ENCODE measurements at places on chromosomes 5 and 9.
A peak's percentile ranks its signal among the peaks of the same experiment; 100 is the strongest.

DNA sequence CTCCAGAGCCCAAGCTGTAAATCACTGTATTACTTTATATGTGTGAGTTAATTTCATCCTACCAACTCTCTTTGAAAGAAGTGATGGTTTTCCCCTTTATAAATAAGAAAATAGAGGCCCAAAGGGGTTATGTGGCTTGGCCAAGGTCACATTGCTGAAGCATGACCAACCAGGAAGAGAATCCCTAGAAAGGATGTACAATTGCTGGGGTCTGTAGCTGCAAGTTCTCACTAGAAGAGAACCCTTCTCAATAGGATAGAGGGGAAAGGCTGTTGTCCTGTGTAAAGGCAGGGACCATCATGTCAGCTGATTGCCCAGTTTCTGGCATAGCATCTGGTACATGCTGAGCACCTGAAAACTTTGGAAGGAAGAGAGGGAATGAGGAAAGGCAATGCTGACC is 39.0 kb upstream of the FAT2 start:
- DNase-seq, result no peak
- no peaks in the 10 kb centered on the region for H3K36me3 ChIP-seq
- H3K4me1 ChIP-seq, result 0 out of 2 replicates have a peak, but pooled peaks cover 4% of the 10 kb centered on the region
- peaks cover 6% of the 10 kb centered on the region for H3K27me3 ChIP-seq
- H3K4me3 ChIP-seq, result no peak overlapping the region
- no peak overlapping the region for H3K27ac ChIP-seq

DNA sequence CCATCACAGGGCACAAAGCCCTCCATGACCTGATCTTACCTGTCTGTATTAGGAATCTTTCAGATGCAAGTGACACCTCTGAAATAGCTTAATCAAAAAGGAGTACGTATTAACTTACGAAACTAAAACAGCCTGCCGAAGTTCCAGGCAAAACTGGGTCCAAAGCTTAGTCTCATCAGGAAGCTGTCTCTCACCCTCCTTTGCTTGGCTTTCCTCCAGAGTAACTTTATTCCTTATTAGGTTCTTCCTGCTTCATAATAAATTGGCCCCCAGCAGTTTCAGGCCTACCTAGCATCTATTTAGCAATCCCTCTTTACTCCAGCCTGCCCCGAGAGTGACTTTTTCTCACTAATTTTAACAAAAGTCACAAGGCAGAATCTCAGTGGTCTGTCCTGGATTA is 58.4 kb upstream of the STK32A start:
- no peak for DNase-seq
- H3K4me3 ChIP-seq, result no peak overlapping the region
- no peaks in the 10 kb centered on the region for H3K36me3 ChIP-seq
- H3K4me1 ChIP-seq, result no peaks in the 10 kb centered on the region
- no peaks in the 10 kb centered on the region for H3K27me3 ChIP-seq

DNA sequence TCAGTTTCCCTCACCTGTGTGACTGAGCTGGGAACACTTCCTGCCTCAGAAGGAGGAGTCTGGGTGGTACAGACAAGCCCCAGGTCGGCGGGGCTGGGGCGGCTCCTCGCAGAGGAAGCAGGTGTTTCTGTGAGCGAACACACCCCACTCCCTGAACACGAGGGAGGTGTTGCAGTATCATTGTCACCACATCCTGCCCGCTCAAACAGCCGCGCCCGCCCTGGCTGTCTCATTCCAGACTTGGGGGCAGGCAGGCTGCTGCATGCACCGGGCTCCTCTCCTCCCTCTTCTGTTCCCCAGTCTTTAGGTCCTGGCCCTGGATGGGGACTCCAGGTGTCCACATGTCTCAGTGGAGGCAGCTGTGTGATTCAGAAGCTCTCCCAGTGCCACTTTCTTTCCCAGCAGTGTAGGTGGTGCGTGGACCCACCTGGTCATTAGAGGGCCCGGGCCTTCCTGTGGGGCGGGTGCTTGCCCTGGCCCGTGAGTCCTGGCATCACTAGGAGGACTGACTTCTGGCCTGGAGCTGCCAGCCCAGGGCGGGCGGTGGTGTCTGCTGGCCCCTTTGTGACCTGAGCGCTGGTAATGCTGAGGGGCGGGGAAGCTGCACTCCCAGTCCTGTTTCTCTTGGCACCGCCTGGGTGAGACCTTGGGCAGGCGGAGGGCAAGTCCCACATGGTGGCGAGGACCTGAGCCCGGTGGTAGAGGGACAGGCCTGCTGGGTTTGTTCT is 18.3 kb upstream of the PHYHD1 start:
- no peak for DNase-seq
- H3K27ac ChIP-seq, result no peak overlapping the region
- no peak overlapping the region for H3K4me3 ChIP-seq
- no peaks in the 10 kb centered on the region for H3K27me3 ChIP-seq
- H3K36me3 ChIP-seq, result peaks cover 11% of the 10 kb centered on the region
- peaks cover 11% of the 10 kb centered on the region for H3K4me1 ChIP-seq

- no peaks in the 10 kb centered on the region for H3K27me3 ChIP-seq
- peaks cover 36% of the 10 kb centered on the region for H3K4me1 ChIP-seq
- H3K27ac ChIP-seq, result no peak overlapping the region
- peaks cover 4% of the 10 kb centered on the region for H3K36me3 ChIP-seq
- H3K4me3 ChIP-seq, result no peak overlapping the region
- DNase-seq, result no peak
Measured at GRCh38 chr5:60794691-60795090, 49.4 kb downstream of the ELOVL7 start.

DNA sequence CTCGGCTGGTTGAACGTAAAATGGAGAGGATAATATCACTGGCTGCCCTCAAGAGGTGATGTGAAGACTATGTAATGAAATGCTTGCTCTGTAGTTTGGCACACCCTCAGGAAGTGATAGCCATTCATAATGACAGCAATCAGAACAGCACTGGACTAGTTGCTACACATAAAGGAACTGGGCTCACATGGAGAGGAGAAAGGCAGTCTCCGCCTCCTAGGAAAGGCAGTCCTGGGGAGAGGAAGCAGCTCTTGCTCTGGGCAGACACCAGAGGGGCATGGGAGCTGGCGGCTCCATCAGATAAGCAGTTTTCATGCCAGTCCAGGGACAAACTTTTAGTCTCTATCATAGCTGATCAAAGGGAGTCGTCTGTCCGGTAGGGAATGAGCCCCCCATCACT is 46.9 kb downstream of the ARHGEF37 start:
- no peak overlapping the region for H3K4me3 ChIP-seq
- no peak overlapping the region for H3K27ac ChIP-seq
- H3K4me1 ChIP-seq, result peaks cover 21% of the 10 kb centered on the region
- no peak for DNase-seq

GRCh38 chr9:111484572-111484894 is 350 bp upstream of the ECPAS start:
- peaks cover 29% of the 10 kb centered on the region for H3K4me1 ChIP-seq
- peak overlapping the region; percentile 96 for H3K27ac ChIP-seq
- H3K27me3 ChIP-seq, result no peaks in the 10 kb centered on the region
- H3K36me3 ChIP-seq, result no peaks in the 10 kb centered on the region
- peak overlapping the region; percentile 85 for H3K4me3 ChIP-seq
- DNase-seq, result no peak

GRCh38 chr9:23850690-23851629 is 24.9 kb upstream of the ELAVL2 start:
- peak; percentile 68 for DNase-seq
- H3K27me3 ChIP-seq, result peaks cover 14% of the 10 kb centered on the region
- peak overlapping the region; percentile 78 for H3K4me3 ChIP-seq
- peak overlapping the region; percentile 60 for H3K27ac ChIP-seq
- H3K36me3 ChIP-seq, result no peaks in the 10 kb centered on the region

- no peak overlapping the region for H3K27ac ChIP-seq
- H3K4me1 ChIP-seq, result peaks cover 56% of the 10 kb centered on the region
- no peak overlapping the region for H3K4me3 ChIP-seq
- H3K27me3 ChIP-seq, result peaks cover 100% of the 10 kb centered on the region
Measured at GRCh38 chr9:37032713-37033112, 1.4 kb downstream of the PAX5 start.

GRCh38 chr5:173627860-173628392 is 11.5 kb upstream of the BOD1 start:
- no peaks in the 10 kb centered on the region for H3K27me3 ChIP-seq
- H3K27ac ChIP-seq, result peak overlapping the region; percentile 94
- peaks cover 53% of the 10 kb centered on the region for H3K4me1 ChIP-seq
- no peaks in the 10 kb centered on the region for H3K36me3 ChIP-seq
- H3K4me3 ChIP-seq, result peak overlapping the region; percentile 28

- no peaks in the 10 kb centered on the region for H3K36me3 ChIP-seq
- H3K27me3 ChIP-seq, result peaks cover 4% of the 10 kb centered on the region
- H3K4me3 ChIP-seq, result no peak overlapping the region
- H3K4me1 ChIP-seq, result peaks cover 6% of the 10 kb centered on the region
- no peak overlapping the region for H3K27ac ChIP-seq
Measured at GRCh38 chr9:87140142-87140541, 192.8 kb upstream of the GAS1 start.

DNA sequence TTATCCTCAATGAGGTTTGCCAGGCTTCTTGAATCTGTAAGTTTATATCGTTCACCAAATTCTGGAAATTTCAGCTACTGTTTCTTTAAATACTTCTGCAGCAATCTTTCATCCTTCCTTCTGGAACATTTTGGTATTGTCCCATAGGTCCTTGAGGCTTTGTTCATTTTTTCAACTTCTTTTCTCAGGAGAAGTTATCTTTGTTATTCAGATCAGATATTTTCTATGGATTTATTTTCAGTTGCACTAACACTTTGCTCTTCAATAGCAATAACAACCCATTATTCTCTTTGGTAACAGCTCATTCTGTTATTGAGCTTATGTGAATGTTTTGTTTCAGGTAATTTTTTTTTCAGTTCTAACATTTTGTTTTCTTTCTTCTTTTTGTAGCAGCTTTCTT is 13.5 kb downstream of the SNX2 start:
- peaks cover 17% of the 10 kb centered on the region for H3K36me3 ChIP-seq
- no peak overlapping the region for H3K27ac ChIP-seq
- H3K27me3 ChIP-seq, result no peaks in the 10 kb centered on the region
- no peak for DNase-seq

GRCh38 chr9:135920256-135920930 is 13.0 kb upstream of the CAMSAP1 start:
- no peak for DNase-seq
- H3K4me1 ChIP-seq, result no peaks in the 10 kb centered on the region
- peaks cover 38% of the 10 kb centered on the region for H3K27me3 ChIP-seq
- H3K36me3 ChIP-seq, result peaks cover 48% of the 10 kb centered on the region
- H3K27ac ChIP-seq, result no peak overlapping the region
- H3K4me3 ChIP-seq, result no peak overlapping the region

GRCh38 chr5:83653669-83654068 is 67.0 kb downstream of the HAPLN1 start:
- H3K36me3 ChIP-seq, result no peaks in the 10 kb centered on the region
- no peaks in the 10 kb centered on the region for H3K27me3 ChIP-seq
- H3K27ac ChIP-seq, result no peak overlapping the region
- DNase-seq, result no peak
- H3K4me3 ChIP-seq, result no peak overlapping the region

DNA sequence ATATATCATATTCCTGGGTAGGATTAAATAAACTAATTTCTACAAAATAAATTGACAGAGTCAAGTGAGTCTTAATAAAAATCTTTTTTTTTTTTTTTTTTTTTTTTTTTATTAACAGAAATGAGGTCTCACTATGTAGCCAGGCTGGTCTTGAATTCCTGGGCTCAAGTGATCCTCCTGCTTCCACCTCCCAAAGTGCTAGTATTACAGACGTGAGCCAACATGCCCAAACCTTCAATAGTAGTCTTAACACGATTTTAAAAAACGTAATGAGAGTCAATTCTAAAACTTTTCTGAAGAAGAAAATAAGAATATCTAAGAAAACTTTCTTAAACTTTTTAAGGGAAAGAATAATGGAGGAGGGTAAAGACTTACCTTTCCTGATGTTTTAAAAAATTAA is 84.2 kb downstream of the YIPF5 start:
- no peak for DNase-seq
- no peak overlapping the region for H3K27ac ChIP-seq
- H3K4me1 ChIP-seq, result peaks cover 7% of the 10 kb centered on the region

DNA sequence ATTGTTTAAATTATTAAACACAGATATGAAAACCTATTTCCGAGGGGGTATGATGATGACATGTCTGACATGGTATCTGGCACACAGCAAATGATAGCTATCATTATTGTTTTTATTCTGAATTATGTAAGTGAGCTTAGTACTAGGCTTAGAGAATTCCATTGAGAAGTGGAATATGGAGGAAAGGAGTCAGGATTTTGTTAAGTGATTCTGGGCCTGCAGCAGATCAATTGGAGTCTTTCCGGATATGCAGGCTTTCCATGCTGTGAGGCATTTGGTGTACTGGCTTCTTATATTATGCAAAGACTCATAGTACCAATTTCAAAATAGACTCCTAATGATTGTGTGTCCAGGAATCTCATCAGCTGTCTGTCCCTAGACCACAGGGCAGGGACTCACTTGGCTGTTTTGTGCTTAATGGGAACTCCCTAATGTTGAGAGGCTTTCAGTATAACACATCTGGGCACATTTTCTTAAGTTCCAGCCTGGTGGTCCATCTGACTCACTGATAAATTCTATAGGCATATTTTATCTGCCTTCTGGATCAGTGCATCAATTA is 180.0 kb upstream of the KLF9 start:
- H3K4me3 ChIP-seq, result no peak overlapping the region
- H3K36me3 ChIP-seq, result no peaks in the 10 kb centered on the region
- H3K27ac ChIP-seq, result no peak overlapping the region

GRCh38 chr9:124381170-124381945 is 33.9 kb downstream of the PSMB7 start:
- H3K27ac ChIP-seq, result no peak overlapping the region
- H3K4me3 ChIP-seq, result no peak overlapping the region
- H3K27me3 ChIP-seq, result no peaks in the 10 kb centered on the region
- peaks cover 8% of the 10 kb centered on the region for H3K4me1 ChIP-seq
- no peak for DNase-seq

- peak overlapping the region; percentile 67 for H3K27ac ChIP-seq
- peaks cover 36% of the 10 kb centered on the region for H3K4me1 ChIP-seq
- no peak for DNase-seq
- H3K36me3 ChIP-seq, result no peaks in the 10 kb centered on the region
Measured at GRCh38 chr9:7979611-7980010, 180.0 kb upstream of the DMAC1 start.

GRCh38 chr9:71136696-71137095 is 15.3 kb upstream of the TRPM3 start:
- H3K36me3 ChIP-seq, result no peaks in the 10 kb centered on the region
- no peaks in the 10 kb centered on the region for H3K27me3 ChIP-seq
- H3K4me3 ChIP-seq, result no peak overlapping the region

GRCh38 chr9:98642661-98643312 is 65.9 kb downstream of the GABBR2 start:
- H3K36me3 ChIP-seq, result peaks cover 11% of the 10 kb centered on the region
- DNase-seq, result peak; percentile 53
- no peak overlapping the region for H3K4me3 ChIP-seq
- H3K27me3 ChIP-seq, result peaks cover 3% of the 10 kb centered on the region
- H3K4me1 ChIP-seq, result peaks cover 25% of the 10 kb centered on the region

DNA sequence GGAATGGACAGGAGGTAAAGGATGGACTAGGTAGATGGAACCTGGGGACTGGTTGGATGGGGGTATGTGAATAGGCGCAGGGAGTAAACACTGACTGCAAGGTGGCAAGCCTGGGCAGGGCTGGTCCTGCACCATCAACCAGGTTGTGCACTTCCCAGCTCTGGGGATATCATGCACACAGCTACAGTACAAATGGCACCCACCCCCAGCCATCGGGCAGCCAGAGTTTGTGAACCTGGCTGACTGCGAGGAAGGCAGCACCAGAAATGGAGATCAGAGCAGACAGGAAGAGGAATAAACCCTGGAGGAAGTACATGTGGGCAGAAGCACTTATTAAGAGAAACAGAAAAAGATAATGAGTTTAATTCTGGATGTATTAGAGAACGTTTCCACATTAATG is 229.1 kb downstream of the ESM1 start:
- H3K27ac ChIP-seq, result no peak overlapping the region
- H3K4me1 ChIP-seq, result no peaks in the 10 kb centered on the region
- no peak for DNase-seq

- no peak overlapping the region for H3K4me3 ChIP-seq
- peaks cover 16% of the 10 kb centered on the region for H3K4me1 ChIP-seq
- no peak for DNase-seq
- H3K27ac ChIP-seq, result no peak overlapping the region
- H3K27me3 ChIP-seq, result no peaks in the 10 kb centered on the region
- no peaks in the 10 kb centered on the region for H3K36me3 ChIP-seq
Measured at GRCh38 chr5:120919017-120919416, 454.9 kb downstream of the PRR16 start.
